ENCODE measurements at places on chromosomes 12 and 14.

- DNase-seq = peak; percentile 10
These were observed 10.0 kb upstream of the CLEC7A start for GRCh38 chr12:10140001-10140400.

GRCh38 chr12:117187421-117187820 is 2.8 kb downstream of the FBXO21 start:
- no peak for DNase-seq

- DNase-seq = no peak
These were observed 71.7 kb upstream of the RAP1B start for GRCh38 chr12:68538726-68539614.

- no peak for DNase-seq
These were observed 22.9 kb upstream of the TCL1B start for GRCh38 chr14:95663226-95663797.

DNA sequence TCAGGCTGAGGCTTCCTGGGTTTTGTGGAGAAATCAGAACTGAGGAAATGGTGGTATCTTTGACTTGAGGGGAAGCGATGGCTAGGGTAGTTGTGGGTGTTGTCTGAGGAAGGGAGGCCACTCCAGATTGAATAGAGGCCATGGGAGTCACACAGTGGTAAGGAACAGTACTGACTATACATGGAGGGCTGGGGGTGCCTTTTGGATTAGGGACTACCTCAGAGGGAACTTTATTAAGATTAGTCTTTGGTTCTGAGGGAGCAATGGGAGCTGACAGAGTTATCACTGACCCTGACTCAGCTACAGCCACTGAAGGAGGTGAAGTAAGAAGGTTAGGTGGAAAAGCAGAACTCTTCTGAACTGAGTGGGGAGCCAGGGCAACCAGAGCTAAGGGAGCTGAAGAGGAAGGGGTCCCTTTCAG is 4.4 kb downstream of the NACA start:
- no peak for DNase-seq

DNA sequence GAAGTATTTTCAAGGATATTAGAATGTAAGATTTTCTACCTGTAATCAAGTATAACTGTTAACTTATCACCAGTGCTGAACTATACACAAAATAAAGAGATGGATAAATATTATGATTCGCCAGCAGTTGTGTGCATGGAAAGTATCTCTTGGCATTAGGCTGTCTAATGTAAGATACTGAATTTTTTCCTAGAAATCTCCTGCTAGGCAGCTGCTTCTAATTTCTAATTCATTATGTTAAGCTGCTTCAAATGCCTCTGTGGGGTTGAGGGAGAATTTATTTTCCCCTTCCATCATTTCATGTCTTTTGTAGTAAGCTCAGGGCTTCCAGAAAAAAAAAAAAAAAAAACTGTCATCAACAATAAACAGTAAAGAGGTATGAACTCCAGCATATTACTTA is 516.0 kb downstream of the DIO2 start:
- DNase-seq = no peak

- no peak for DNase-seq
These were observed 91.7 kb upstream of the FUT8 start for GRCh38 chr14:65320661-65321308.

- DNase-seq = no peak
These were observed 239.2 kb downstream of the MSRB3 start for GRCh38 chr12:65517656-65518210.

- DNase-seq = no peak
These were observed 14.2 kb downstream of the STON2 start for GRCh38 chr14:81385886-81386285.

DNA sequence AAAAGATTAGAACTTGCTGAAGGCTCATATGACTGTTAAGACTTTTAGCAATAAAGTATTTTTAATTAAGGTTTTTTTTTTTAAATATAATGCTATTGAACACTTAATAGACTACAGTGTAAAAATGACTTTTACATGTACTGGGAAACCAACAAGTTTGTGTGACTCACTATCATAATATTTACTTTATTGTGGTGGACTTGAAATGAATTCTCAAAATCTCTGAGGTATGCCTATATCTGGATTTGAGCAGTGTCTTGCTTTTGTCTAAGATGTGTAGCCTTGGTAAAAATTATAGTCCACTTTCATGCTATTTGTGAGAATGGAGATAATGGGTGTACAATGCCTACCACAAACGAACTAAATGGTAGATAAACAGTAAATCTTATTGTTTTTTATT is 33.9 kb upstream of the NAV3 start:
- DNase-seq = no peak

DNA sequence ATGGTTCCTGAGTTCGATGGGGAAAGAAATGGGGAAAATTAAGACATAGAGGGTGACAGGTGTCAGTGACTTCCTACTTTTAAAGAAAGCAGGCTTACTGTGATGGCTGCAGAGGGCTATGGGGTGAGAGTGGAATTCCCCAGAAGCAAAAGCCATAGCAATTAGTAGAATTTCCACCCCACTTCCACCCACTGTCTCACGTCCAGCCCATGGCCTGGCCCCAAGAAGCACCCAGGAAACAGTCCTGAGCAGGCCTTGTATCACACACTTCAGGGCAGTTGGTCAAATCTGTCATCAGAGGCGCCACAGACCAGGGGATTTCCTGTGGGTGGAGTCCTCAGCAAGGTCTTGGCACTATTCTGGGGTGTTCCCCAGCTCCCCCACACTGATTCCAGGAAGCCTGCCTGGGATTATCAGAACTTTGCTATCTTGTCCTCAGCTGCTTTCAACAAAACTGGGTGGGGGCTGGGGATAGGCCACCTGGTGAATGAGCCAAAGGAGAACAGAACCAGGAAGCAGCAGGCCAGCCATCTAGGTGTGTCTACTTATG is 120.1 kb upstream of the CCND2 start:
- no peak for DNase-seq

GRCh38 chr12:104182144-104182543 is 33.4 kb upstream of the TXNRD1 start:
- no peak for DNase-seq

DNA sequence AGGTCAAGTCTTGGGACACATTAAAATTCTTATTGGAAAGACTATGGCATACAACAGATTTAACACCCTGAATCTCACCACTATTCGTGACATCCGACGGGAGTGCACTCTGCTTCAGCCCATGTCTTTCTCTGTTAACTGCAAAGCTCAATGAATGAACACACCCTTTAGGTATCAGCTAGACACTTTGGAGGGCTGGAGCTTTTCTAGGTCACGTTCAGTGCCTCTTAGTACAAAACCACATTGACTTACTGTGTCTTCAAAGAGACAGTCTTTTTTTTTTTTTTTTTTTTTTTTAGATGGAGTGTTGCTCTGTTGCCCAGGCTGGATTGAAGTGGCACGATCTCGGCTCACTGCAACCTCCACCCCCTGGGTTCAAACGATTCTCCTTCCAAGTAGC is 80.6 kb downstream of the GLT1D1 start:
- DNase-seq = no peak

GRCh38 chr14:94441531-94442205 is 10.9 kb downstream of the SERPINA11 start:
- DNase-seq = no peak

- DNase-seq = no peak
These were observed 13.5 kb downstream of the TBX3 start for GRCh38 chr12:114670291-114670980.

DNA sequence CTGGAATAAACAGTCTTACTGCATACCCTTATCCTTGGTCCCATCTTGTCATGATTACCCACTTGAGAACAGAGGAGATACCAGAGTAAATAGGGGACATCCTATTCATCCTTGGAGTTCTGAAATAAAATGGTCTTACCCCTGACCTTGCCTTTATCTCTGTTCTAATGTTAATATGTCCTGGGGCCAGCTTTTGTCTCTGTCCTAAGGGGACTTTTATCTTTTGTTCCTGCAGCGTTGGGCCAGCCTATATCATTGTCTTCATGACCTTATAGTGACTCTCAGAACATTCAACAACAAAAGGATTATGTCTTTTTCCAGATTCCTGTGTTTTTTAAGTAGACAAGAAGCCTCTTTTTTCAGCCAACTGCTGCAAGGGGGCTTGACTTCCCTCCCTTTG is 1057.5 kb downstream of the LRFN5 start:
- no peak for DNase-seq

GRCh38 chr12:121102307-121102706 is 30.4 kb upstream of the P2RX7 start:
- no peak for DNase-seq

GRCh38 chr12:19643635-19644034 is 204.3 kb downstream of the AEBP2 start:
- DNase-seq = no peak

- DNase-seq = peak; percentile 46
These were observed 52.6 kb upstream of the VPS33A start for GRCh38 chr12:122318607-122319605.

DNA sequence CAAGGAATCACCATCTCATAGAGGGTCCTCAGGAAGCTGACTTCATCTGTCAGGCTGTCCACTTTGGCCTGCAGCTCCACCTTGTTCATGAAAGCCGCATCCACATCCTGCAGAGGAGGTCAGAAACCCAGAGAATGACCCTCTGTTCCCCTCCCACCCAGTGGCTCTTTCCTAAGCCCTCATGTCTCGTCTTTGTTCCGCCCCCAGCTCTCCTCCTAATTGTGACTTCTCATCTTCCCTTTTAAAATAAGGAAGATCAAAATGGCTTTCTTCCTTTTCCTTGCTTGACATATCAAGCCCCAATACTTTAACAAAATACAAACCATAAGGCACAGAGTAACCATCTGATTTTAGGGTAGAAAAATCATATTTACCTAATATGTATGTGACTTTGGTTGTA is 4.4 kb downstream of the KRT76 start:
- no peak for DNase-seq

- DNase-seq = peak; percentile 94
These were observed 83.8 kb downstream of the NRXN3 start for GRCh38 chr14:78253986-78254385.

DNA sequence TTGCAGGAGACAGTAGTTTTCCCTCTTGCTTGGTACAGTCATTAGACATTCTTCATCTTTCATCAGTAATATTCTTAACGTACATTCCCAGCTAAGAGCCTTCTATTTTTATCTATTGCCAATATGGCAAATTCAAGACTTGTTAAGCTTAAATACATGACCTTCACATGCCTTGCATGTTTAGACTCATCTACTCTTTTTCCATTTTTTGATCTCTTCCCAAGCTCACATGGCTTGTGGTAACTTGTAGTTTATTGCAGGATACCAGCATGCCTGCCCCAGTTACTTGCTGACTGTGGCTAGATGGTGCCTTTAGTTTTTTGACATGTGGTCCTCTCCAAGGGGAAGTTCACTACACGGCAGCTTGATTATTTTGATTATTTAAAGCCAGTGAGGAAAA is 729.0 kb downstream of the SLC6A15 start:
- no peak for DNase-seq

GRCh38 chr14:96263347-96264199 is 7.6 kb downstream of the BDKRB1 start:
- DNase-seq = no peak

DNA sequence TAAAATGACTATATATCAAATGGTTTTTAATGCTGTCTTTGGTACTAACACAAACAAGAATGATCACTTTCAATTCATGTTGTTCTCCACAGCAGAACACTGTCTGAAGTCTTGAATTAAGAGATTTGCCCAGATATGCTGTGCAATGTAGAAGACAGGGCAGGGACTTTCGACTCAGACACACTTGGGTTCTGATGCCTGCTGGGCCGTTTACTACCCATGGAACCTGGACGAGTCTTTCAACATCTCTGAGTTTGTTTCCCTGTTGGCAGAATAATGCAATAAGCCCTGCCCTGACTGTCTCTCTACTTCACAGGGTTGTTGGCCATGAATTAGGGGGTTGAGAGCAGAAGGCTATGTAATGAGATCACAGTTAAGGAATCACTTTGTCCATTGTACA is 162.6 kb upstream of the TMPO start:
- DNase-seq = no peak

DNA sequence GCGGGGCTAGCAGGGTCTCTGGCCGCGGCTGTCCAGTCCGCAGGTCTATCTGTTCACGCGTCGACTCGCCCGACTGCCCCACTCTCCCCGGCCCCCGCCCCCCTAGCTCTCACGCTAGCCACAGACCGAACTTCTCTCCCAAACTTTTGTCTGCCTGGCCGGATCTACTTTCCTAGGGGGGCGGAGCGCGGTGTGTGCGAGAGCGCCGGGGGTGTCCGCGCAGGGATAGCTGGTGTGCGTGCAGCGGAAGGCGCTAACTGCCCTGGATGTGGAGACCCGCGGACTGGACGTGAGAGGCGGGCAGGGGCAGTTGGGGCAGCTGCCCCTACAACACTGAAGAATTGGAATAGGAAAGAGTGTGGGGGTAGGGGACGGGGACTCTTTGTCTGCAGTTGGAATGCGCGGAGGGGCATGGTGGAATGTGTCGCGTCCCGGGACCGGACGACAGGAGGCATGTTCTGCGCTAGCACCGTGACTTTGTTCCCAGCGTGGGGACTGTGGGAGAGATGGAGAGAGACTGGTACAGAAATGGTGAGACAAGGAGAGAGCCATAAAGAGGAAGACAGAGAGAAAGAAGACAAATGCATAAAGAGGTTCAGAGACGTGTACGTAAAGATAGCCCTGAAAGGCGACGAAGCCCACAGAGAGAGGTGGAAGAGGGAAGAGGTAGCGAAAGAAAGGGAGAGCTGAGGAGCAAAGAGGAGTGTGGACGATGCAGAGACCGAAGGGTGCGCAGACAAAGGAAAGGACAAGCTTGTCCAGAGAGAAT is at the start of gene AJUBA:
AJUBA (minus strand) TSS at position 75 of the 769 bp plus-strand sequence. CDS start 285 bp downstream, outside the sequence.
- DNase-seq = peak; percentile 79

- DNase-seq = no peak
These were observed 175.2 kb upstream of the GRIN2B start for GRCh38 chr12:14156606-14157005.

- DNase-seq = peak; percentile 51
These were observed 50.0 kb downstream of the KDM2B start for GRCh38 chr12:121530600-121531355.

DNA sequence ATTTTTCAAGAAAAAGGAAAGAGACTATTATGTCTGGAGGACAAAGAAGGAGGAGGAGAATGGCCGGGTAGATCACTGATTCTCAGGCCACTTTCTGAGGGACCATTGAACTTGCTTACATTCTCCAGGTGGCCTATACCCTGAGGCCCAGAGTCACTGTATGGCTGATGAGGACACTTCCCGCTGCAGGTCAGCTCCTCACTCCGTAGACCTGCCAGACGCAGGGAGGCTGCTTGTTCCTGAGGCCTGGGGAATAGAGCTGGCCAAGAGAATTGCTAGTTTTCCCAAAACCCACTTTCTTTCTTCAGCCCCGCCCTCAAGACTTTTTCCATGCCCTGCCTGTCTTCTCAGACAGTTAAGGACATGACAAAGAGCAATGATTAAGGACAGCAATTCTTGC is 510.5 kb upstream of the TBX3 start:
- DNase-seq = no peak

- DNase-seq = no peak
These were observed 8.2 kb upstream of the BATF start for GRCh38 chr14:75513911-75514672.
